ENCODE measurements at places on chromosomes 16 and 17.

DNA sequence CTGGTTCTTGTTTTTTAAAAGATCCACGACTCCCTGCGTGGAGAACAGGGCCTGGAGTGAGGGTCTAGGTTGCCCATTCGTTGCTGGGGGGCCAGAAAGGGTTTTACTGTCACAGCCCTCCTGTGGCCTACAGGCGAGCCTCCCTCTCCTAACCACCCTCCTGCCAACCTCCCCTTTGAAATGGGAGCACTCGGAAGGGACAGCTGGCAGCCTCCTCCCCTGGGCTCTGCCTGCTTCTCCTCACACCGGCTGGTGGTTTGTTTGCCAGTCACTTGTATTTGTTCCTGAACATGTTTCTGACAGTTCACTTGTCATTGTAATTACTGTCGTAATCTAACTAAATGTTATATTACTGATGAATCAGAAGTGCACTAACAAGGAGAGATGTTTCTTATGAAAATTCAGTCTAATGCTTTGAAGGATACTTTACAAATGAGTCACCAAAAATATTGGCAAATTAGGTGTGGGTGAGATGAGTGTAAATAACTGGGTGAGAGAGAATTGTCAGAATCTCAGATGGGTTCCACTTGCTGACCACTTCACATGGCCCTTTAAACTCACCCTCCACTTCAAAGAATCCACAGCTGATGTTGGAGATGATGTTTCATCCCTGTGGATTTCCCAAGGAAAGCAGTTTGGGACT lies 2.7 kb upstream of the SPPL2C start:
- DNase-seq = no peak

DNA sequence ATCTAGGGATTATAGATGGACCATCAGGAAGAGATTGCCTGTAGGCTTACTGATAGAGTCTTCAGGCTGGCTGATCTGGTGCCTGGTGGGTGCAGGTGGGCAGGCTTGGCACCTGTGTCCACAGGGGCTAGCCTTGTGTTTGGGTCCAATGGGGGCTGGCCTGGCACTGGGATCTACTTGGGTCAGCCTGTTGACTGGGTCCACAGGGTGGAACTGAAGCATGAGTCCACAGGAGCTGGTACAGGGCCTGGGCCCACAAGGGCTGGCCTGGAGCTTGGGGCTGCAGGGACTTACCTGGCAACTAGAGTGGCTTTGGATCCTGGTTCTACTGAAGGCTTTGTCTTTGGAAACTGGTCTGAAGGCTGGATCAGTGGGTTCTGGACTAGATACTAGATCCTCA lies 1217.7 kb downstream of the CDH11 start:
- no peak for DNase-seq

- DNase-seq = peak; percentile 31
These were observed 20.4 kb upstream of the SLC38A8 start for GRCh38 chr16:84062734-84063640.

DNA sequence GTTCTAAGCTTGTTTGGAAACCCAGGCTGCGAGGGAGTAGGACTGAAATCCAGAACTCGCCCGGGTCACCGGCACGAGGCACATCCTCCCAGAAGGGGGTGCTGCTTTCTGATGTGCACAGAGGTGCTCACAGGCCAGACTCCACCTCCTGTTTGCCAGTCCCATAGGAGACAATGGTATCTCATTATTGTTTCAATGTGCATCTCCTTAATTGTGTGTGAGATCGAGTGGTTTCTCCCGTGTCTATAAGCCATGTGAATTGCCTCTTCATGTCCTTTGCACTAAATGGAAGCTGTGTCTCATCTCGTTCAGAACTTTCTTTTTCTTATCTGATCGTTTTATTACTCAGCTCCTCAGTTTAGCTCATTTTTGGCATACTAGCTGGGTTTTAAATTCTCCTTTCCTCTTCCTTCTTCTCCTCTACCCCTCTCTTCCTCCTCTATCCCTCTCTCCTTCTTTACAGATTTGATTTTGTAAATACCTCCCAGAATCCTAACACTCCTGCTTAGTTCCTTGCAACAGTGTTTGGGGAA lies 32.1 kb upstream of the PRKCB start:
- peak; percentile 75 for DNase-seq

DNA sequence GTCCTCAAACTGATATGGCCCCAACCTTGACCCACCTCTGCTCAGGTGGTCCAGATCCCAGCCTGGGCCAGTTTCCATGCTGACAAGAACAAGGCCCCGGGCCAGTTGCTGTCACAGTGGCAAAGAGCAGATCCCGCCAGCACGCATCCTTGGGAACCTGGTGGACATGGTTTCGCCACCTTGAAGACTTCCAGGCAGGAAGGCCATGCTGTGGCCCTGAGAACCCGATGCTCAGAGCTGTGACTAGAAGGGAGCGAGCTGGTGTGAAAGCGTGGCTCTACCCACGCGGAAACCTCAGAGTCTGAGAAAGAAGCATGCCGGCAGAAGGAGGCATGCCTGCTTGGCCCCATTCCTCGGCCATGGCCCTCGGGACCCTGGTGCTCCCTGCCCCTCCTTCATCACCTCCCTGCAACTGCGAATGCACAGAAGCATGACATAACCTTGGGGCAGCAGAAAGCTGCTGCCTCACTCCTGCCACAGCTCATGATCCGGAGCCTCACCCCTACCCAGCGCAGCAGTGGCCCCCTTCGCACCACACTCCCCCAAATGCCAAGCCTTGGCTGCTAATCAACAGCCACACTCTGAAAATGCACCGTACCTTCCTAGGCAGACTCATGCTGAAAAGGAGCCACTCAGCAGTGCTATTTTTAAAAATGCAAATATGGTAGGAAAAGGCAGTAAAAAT lies 33.2 kb downstream of the UBE2O start:
- no peak for DNase-seq

GRCh38 chr16:49456763-49457162 lies 83.2 kb downstream of the C16orf78 start:
- DNase-seq = no peak

- DNase-seq = no peak
These were observed 15.2 kb upstream of the IL34 start for GRCh38 chr16:70630960-70631745.

Measured in CD4-positive, alpha-beta T cell treated with Interferon gamma for 1 hour (primary cell).